ENCODE measurements at places on chromosomes 4 and X.

DNA sequence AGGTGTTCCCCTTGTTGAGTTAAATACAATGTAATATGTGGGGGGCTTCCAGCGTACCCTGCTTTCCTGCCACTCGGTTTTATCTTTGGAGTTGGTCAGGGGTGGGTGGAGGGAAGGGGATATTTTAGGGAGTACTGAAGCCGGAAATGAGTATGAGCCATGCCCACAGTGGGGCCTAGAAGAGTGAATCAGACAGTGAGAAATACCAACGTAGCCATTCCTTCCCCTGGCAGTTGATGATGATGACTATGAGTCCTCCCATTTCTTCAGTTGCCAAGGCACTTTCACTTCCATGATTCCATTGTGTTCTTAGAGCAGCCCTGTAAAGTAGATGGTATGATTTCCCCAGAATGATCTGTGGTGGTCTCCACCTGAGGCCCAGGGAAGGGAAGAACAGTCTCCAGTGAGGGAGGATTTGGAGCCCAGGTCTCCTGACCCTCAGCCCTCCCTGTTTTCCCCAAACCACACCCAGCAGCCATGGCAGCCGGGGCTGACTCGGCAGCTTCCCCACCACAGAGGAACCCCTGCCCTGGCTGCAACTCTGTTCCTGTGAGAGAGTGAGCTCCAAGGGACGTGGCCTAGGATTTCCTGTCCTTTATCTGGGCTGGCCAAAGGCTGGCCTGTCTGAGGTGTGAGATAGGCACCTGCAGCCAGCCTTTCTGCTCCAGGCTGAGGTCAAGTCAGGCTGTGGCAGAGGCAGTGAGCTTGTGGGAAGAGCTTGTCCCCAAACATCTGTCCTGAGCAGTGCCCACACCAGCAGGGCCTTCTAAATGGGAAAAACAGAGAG is 52.7 kb downstream of the STARD8 start:
- peak; percentile 28 for DNase-seq

GRCh38 chr4:122364700-122365404 is 14.0 kb upstream of the ADAD1 start:
- no peak for DNase-seq

DNA sequence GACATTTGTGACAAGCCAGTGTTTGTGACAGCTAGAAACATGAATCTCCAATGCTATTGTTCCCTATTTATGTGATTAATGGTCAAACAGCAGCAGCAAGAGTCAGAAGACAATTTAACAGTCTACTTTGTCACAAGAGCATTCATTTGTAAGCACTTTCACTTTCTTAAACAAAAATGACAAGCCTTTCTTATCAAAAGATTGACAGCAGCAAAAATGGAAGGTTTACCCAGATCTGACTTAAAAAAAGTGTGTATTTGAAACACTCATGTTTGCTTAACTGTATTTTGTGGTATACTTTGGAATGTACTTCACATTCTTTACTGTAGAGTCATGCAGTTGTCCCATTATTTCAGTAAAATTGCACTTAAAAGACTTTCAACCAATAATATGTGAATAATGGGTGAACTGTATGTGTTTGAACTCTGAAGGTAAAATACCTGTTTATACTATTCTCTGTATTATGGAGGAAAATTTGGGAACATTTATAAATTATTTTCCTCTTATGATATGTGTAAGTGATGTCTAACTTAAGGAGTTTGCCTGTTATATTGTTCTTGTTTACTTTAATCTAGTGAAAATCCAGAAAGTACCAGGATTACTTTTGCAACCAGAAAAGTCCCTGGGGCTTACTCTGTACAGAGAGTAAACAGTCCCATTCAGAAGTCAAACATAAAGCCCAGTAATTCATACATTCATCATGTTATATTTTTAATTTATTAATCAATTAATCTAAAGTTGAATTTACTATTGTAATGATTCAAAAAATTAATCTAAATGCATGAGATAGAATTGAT is 314.9 kb upstream of the TRAM1L1 start:
- DNase-seq = peak; percentile 89

DNA sequence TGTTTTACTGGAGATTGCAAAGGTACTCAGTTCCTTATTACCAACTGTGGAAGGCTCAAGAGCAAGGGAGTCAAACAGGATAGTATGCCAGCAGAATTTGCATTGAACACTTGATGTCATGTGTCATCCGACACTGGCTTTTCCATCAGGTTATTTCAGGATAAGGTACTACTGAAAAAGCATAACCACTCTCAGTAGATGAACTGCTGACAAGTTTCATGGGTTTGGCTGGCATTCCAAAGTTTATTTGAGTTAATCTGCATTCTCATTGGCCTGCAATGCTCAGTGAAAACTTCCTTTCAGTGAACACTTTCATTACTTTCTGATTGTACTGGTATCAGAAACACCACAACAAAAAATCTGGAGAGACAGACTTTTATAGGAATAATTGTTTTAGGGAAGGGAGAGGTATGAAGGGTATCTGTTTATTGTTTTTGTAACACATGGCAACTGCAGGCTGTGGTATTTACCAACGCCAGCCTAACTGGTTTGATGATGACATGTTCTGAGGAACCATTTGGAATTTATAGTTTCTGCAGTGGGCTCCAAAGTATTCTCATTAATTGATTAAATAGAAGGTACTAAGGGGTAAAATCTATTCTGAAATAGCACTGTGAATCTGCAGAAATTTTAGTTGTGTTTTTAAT is 345.7 kb upstream of the NR3C2 start:
- peak; percentile 59 for DNase-seq

- DNase-seq = peak; percentile 43
Observed at GRCh38 chrX:31497086-31497485, 425.2 kb upstream of the FTHL17 start.

- no peak for DNase-seq
Observed at GRCh38 chr4:94583914-94584641, 132.3 kb downstream of the PDLIM5 start.

- DNase-seq = no peak
Observed at GRCh38 chr4:113497154-113497884, 264.2 kb downstream of the CAMK2D start.

GRCh38 chrX:150897421-150898320 is 797 bp downstream of the CD99L2 start:
- DNase-seq = peak; percentile 15

DNA sequence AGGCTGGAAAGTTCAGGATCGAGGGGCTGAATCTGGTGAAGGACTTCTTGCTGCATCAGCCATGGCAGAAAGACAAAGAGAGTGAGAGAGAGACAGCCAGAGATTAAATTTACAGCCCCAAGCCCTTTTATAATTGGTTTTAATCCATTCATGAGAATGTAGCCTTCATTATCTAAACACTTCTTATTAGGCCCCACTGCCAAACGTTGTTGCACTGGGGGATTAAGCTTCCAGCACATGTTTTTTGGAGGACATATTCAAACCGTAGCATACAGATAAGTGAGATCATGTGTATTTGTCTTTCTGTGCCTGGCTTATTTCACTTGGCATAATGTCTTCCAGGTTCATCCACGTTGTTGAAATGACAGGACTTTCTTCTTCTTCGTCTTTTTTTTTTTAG is 524.7 kb downstream of the SPRY1 start:
- DNase-seq = no peak

- DNase-seq = no peak
Observed at GRCh38 chr4:147847751-147848590, 116.1 kb downstream of the ARHGAP10 start.

- peak; percentile 67 for DNase-seq
Observed at GRCh38 chr4:80268081-80268823, 1.8 kb downstream of the FGF5 start.
